ENCODE measurements at places on chromosomes 7 and 10.

DNA sequence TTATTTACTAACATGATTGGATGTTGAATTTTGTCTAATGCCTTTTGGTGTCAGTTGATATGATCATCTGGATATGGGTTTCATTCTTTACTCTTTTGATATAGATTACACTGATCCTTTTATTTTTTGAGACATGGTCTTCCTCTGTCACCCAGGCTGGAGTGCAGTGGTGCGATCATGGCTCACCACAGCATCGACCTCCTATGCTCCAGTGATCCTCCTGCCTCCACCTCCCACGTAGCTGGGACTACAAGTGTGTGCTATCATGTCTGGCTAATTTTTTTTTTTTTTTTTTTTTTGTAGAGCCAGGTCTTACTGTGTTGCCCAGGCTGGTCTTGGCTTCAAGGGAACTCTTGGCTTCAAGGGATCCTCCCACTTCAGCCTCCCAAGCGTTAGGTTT is 27.1 kb downstream of the BMS1 start:
- DNase-seq: no peak

- no peak for DNase-seq
Measured at GRCh38 chr7:37009125-37009675, 284.9 kb upstream of the AOAH start.

DNA sequence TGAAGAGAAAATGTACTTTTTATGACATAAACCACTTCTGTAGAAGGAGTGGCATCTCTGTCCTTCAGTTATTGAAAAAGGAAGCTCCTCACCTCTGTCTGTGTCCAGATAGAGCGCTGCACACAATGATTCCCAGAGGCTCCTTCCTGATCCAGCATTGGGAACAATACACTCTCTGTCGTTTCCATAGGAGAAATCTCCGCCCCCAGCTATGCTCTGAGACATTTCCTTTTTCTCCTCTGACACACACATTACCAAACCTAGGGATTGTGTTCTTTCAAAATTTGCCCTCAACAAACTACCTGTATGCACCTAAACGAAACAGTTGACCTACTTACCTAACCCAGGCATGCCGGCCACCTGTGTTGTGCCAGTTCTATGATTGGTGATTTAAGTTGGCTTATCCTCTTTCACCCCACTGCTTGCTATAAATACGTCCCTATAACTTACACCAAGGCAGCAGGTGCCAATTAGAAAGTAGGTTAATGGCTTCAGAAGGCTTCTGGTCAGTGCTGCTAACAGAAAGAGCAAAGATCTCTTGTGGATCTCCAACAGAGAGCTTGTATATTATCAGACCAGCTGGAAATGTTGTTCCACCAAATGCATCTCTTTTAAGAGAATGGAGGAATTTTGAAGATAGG is 140.1 kb upstream of the JCAD start:
- no peak for DNase-seq

GRCh38 chr7:138460176-138460648 is at the start of gene TRIM24:
Gene TRIM24 (plus strand): TSS chr7:138460259. CDS start chr7:138460549, 290 bp downstream.
- DNase-seq: no peak

- peak; percentile 43 for DNase-seq
Measured at GRCh38 chr7:3068530-3068929, 24.9 kb upstream of the CARD11 start.

DNA sequence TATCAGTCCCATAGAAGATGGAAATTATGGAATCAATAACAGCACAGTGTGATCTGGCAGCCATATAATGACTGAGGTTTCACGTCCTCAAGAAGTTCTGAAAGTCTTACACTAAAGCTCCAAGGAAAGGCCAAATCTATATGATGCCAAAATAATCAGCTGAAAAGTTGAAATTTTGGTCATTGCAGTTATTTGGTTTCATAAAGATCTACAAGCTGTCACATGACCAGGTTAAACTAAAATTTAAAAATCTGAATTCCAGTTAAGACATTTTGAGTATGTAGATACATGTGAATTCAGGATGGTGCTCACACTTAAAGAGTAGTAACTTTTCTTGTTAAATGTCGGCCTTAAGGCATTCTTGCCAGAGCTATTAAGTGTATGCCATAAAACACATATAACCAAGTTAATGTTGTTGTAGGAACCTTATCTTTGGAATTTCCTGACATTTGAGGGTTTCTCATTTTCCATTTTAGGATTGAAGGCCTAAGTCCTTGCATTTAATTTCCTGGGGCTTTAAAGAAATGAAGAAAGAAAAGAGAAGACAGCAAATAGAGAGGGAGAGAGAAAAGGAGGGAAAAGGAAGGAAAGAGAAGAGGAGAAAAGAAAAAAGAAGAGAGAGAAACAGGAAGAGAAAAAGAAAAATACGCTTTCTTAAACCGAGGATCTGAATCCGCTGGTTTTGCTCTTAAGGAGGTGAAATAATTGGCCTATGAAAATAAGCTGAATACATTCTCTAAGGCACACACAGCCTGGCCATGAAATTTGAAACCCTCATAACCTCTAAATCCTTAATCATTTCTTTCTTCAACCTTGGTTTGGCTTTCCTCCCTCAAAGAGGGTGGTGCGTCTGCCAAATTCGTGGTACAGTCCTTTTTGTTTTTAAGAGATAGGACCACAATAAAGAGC is 43.8 kb downstream of the DENND2A start:
- DNase-seq: no peak

DNA sequence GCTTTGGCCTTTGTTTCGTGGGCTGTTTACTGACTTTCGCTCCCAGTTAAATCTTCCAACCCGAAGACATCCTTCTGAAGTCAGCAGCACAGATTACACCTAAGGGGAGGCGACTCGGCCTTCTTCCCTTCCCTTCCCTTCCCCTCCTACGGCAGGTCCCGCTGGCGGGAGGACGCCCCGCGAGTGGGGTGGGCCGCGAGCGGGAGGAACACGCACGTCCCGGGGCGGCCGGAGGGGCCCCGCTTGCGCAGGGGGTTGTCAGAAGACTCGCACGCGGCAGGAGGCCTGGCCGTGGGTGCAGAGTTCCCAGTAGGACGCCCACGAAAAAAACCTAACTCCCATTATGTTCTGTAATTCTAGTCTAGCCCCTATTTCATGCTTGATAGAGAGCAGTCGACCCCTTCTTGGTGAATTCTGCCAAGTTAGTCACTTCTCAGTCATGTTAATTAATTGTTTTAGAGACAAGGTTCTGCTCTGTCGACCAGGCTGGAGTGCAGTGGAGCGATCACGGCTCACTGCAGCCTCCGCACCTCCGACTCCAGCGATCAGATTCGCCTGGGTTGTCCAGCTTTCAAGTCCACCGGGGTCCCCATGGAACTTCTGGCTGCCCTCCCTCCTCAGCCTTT is 19.2 kb upstream of the ZNF32 start:
- no peak for DNase-seq

- no peak for DNase-seq
Measured at GRCh38 chr10:96360766-96361165, 2.0 kb upstream of the OPALIN start.

GRCh38 chr10:33099748-33100147 is 141.7 kb upstream of the ITGB1 start:
- DNase-seq: no peak
